Effector CD4-positive, alpha-beta T cell (primary cell): ENCODE measurements at places on chromosomes 7 and 10.

DNA sequence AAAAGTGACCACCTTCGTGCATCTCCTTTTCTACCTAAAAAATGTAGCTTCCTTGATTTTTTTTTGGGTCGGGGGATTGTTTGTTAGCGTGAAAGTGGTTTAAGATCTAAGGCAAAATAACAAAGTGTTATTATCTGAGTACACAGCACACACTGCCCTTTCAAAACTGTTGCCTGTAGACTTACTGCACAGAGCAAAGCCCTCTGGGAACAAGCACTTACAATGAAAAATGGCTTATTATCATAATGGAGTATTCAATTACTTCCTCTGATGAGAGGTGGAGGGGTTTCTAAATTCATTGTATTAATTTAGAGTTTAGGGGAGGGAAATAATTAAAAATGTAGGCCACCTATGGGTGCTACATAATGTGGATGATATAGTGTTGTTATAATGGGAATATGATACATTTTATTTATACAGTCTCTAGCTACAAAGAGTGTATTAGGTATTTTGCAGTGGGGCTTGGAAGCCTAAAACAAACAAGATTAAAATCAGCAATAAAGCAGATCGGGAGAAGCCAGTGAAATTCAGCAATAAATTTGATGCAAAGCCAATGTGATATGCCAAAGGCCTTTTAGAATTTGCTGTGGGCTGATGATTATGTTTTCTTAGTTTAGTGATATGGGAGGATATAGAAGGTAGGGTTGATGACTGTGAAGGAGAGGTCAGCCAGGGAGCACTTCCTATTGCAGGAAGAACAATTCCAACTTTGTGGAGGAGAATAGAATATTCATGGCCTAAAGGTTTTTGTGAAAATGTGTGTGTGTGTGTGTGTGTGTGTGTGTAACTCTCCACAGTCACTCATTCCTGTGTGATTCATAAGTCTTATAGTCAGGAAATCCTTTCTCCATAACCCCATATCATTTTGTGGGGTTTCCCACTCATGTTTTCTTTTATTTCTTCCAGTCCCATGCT is 17.7 kb upstream of the EXOC4 start:
- DNase-seq = no peak

DNA sequence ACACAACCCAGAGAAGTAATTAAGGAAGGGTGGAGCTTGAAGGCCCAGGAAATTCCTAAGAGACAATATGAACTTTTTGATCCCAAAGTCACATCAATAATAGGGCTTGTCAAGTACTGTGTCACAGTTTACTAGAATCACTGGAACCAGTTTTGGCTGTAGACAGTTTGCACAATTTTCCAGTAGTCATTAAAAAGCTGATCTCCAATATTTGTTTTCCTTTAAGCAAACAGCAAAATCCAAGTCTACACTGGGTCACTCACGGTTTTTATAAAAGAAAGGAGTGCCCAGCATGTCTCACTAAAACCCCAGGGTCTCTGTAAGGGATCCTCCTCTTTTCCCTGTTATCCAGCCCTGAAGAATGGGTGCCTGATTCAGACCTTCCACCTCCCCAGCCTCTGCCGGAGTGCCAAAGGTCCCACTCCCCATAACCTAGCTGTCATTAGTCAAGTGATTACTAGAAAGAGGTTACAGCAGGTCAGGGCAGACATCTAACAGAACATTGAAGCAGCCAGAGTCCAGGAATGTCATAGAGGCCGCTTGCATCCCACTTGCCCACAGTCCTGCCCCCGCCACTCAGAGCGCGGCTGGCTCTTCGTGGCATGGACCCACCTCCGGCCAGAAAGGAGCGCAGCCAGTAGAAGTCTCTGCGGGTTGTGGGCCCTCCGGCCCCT is 552 bp downstream of the SLC25A16 start:
- no peak for DNase-seq

GRCh38 chr10:113854013-113854760 is at the start of the genes DCLRE1A and NHLRC2:
Gene DCLRE1A, minus strand, starts transcription at chr10:113854082. Its CDS starts 900 bp downstream, at chr10:113853182.
Gene NHLRC2, plus strand, starts transcription at chr10:113854661. Its CDS starts 212 bp downstream, at chr10:113854873.
- peak; percentile 36 for DNase-seq

DNA sequence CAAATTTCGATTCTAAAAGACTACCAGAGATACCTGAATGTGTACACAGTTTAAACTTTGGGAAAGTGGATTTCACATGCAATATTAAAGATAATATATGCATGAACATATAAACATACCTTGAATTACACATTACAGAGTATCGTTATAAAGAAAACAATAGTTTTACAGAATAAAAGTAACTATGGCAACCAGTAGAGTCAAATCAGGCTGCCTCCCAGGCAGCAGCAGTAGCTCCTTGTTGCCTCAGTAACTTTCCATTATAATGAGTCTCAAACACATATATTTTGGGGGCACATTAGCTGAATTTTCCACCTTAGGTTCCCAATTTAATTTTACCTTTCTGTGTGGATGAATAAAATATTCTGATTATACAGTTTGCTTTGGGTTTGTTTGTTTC is 164.4 kb upstream of the FEZF1 start:
- DNase-seq = no peak

DNA sequence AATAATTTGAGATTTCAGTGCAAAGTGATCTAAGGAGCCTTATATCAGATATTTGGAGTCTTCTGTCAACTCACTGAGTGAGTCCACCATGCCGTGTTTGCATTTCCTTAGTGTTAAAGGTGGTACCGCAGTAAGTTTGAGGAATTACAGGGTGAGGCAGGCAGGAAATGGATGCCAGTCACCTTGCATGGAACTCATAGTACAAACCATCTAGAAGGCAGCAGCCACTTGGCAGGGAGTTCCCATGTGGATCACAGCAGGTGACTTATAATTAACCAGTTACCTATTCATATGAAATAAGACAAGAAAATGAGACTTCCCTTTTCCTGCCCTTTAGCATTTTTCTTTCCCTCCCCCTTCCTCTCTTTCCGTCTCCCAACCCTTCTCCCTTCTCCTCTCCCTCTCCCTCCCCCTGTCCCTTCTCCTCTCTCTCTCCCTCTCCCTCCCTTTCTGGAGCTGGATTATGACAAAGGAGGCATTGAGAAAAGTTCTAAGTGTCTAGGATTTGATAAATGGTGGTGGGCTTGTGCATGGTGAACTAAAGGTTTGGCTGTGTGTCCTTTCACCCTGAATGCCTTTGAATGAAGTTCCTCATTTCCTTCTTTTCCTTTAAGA is 94.1 kb downstream of the LRRC4 start:
- no peak for DNase-seq

DNA sequence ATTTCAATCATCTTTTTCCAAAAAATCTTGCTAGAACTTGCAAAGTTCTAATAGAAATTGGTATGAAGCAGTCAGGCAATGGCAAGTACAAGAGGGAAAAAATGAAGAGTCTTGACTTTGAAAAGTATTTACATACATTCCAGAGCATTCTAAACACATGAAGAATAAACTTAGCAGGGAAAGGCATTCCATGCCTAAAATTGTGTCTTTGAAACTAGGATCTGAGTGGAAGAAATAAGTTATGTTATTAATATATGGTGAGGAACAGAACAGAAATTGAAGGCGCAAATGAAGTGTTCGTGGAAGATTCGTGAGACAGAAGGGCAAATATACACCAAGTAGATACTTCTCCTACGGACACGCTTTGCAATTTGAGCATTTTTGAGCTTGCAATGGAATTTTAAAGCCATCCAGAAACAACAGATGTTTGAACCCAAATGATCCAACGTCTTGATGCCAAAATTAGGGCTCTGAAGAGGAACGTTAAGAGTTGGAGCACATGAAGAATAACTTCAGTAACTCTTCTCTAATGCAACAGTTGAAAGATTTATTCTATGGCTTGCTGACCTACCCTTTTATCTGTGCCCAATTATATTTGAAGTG is 40.6 kb upstream of the SEPTIN7 start:
- no peak for DNase-seq

GRCh38 chr10:72487116-72487515 is 132.4 kb upstream of the DNAJB12 start:
- no peak for DNase-seq

GRCh38 chr7:68604541-68604940 is 993.7 kb upstream of the AUTS2 start:
- no peak for DNase-seq

- DNase-seq = no peak
Measured at GRCh38 chr10:36023939-36024338, 381.8 kb upstream of the FZD8 start.

DNA sequence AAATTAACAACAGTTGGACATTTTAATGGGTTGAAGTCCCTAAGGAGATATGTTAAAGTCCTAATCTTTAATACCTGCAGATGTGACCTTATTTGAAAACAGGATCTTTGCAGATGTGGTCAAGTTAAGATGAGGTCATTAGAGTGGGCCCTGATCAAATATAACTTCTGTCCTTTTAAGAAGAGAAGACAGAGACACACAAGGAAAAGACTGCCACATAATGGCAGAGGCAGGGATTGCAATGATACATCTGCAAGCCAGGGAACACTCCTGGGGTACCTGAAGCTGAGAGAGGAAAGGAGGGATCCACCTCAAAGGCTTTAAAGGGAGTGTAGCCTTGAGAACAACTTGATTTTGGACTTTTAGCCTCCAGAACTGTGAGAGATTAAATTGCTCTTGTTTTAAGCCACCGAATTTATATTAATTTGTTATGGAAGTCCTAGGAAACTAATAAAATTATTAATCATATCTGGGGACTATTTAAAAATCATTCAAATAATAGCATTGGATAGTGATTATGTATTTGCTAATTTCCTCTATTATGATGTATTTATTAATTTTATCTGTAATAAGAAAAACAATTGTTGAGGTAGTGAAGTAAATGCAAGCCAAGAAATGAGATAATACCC is 700.0 kb upstream of the PCDH15 start:
- no peak for DNase-seq

- no peak for DNase-seq
Measured at GRCh38 chr10:115846528-115846927, 426.5 kb downstream of the GFRA1 start.

DNA sequence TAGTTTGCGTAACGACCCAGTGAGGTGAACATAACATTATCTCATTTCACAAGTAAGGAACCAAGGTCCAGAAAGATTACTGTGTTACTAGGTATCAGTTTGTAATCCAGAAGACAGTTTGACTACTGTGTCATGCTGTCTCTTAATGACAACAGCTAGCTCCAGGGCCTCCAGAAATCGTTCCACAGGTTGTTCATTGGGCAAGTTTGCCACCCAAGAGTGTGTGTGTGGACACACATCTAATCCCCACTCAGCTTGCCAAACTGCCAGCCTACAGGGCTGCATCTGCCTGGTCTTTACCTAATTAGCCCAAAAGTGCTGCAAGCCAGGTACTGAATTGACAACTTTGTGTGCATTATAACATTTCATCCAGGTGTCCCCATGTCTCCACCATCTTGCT is 27.9 kb upstream of the SLC16A12 start:
- DNase-seq = no peak

DNA sequence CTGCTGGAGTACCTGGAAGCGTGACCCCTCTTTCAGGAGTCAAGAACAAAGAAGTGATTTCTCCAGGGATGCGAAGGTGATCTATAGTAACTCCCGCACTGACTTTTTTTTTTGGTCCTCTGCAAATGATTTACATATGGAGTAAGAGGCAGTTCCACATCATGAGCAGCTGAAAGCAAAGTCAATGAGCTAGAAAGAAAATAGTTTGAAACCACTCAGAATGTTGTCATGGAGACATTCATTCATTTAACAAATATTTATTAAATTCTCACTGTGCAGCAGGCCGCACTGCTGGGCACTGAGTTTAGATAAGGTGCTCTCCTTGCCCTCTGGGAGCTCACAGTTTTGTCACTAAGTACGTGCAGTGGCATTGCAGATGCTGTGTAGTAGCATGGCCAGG is 206.7 kb downstream of the CAMK1D start:
- no peak for DNase-seq

DNA sequence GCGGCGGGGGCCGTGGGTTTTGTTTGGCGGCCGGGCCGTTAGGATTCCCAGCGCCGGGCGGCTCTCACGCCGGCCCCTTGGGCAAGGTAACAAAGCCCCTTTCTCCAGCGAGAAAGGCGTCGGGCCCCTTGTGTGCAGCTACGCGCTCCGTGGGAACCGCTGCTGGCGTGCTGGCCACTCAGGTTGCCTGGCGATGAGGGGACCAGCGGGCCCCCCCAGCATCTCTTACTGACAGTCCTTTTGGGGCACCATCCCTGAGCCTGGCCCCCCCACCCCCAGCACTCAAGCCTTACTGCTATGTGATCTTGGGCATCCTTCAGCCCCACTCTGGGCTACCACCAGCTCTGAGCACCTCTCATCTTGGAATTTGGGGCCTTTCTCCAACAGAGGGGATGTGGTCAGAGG is 1.8 kb downstream of the LFNG start:
- DNase-seq = no peak

GRCh38 chr10:21368022-21368582 is 157.4 kb downstream of the SKIDA1 start:
- no peak for DNase-seq

- DNase-seq = no peak
Measured at GRCh38 chr7:66304536-66304935, 99.4 kb downstream of the TPST1 start.

DNA sequence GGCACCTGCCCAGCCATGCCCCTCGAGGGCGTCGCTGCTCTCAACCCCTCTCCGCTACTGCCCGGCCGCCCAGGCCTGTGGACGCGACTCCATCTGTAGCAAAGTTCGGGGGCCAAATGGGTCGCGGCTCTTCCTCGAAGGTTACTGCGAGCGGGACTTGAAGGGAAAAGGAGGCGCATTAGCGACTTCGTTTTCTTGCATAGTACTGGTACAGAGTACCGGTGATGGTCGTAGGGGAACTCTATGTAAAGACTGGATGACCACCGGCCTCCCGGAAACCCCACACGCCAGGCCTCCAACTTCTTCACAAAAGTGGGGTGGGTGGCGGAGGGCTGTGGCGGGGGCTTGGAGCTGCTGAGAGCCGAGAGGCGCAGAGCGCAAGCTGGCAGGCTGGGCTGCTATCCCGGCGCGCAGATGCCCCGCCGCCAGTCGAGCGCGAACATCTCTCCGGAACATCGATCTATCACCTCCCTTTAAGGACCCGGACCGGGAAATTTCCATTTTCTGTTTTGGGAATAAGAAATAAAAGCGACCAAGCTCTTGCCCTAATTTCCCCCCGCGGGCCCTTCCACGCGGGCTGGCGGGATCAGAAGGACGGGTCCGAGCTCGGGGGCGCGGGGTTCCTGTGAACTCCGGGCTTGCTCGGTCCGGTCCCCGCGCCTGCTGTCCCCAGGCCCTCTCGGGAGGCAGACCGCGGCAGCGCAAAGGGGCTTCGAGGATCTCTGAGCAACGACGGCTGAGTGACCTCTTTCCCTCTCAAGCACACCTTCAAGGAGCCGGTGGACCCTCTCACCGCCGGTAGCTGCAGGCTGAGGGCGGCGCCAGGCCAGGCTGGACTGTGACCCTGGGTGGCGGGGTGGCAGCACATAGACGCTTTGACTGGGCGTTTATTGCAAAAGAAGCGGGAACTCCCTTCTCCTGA is 12.2 kb upstream of the FEZF1 start:
- DNase-seq = no peak
